Upper lobe of left lung (tissue), 6 donors: ENCODE measurements at places on chromosomes 12 and 14. TPM values are rescaled to one million over a fixed set of nuclear protein-coding genes. Genes with fewer than 3 reads are reported as not detected.
A peak's percentile ranks its signal among the peaks of the same experiment; 100 is the strongest.

The GPRC5A gene
- total RNA-seq, result 608 TPM

The PTPRR gene
- 0.57 TPM for total RNA-seq

DNA sequence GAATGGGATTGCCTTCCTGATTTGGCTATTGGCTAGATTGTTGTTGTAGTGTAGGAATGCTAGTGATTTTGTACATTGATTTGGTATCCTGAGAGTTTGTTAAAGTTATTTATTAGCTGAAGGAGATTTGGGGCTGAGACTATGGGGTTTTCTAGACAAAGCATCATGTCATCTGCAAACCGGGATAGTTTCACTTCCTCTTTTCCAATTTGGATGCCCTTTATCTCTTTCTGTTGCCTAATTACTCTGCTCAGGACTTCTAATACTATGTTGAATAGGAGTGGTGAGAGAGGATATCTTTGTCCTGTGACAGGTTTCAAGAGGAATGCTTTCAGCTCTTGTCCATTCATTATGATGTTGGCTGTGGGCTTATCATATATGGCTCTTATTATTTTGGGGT is 265.7 kb upstream of the MGAT4C start:
- no peaks in the 10 kb centered on the region for H3K27me3 ChIP-seq
- H3K4me1 ChIP-seq, result no peaks in the 10 kb centered on the region
- no peak overlapping the region for H3K4me3 ChIP-seq
- H3K36me3 ChIP-seq, result no peaks in the 10 kb centered on the region

- no peaks in the 10 kb centered on the region for H3K36me3 ChIP-seq
- no peak overlapping the region for H3K27ac ChIP-seq
- H3K27me3 ChIP-seq, result no peaks in the 10 kb centered on the region
- H3K4me3 ChIP-seq, result no peak overlapping the region
- peaks cover 7% of the 10 kb centered on the region for H3K4me1 ChIP-seq
These were observed 13.2 kb upstream of the TIGAR start for GRCh38 chr12:4307593-4308333.

The TMEM229B gene
- total RNA-seq, result 8.5 TPM

- no peaks in the 10 kb centered on the region for H3K27me3 ChIP-seq
- no peaks in the 10 kb centered on the region for H3K4me1 ChIP-seq
- no peaks in the 10 kb centered on the region for H3K36me3 ChIP-seq
- DNase-seq, result no peak
- H3K27ac ChIP-seq, result no peak overlapping the region
- no peak overlapping the region for H3K4me3 ChIP-seq
These were observed 242.5 kb downstream of the RBM19 start for GRCh38 chr12:113723631-113724030.

The NGB gene
- not detected for total RNA-seq

GRCh38 chr12:119868992-119869391 is 8.1 kb downstream of the CIT start:
- no peak for DNase-seq
- H3K4me1 ChIP-seq, result no peaks in the 10 kb centered on the region
- H3K4me3 ChIP-seq, result no peak overlapping the region
- no peaks in the 10 kb centered on the region for H3K27me3 ChIP-seq
- H3K27ac ChIP-seq, result no peak overlapping the region

The PLBD1 gene
- 19.9 TPM for total RNA-seq

The PTPRB gene
- total RNA-seq, result 74.8 TPM

DNA sequence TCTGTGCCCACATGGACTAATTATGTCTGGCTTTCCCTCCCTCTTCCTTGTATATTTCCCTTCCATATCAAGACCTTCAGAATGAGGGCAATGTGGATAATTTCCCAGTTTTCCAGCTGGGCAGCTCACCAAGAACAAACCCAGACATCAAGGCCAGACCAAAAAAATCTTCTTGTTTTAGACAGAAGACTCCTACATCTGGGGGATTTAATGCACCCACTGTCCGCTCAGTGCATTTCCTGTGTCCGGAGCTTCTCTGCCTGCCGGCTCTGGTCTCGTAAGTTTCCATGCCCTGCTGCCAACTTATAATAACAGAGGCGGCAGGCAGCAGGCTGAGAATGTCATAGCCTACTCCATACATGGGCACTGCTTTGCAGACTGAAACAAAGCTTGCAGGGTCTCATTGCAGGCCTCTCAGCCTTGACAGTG is 207.2 kb upstream of the BCL2L14 start:
- H3K36me3 ChIP-seq, result no peaks in the 10 kb centered on the region
- peaks cover 41% of the 10 kb centered on the region for H3K4me1 ChIP-seq
- H3K27ac ChIP-seq, result peak overlapping the region; percentile 81
- no peak overlapping the region for H3K4me3 ChIP-seq

GRCh38 chr14:68464711-68465110 is 328.2 kb downstream of the ZFP36L1 start:
- H3K36me3 ChIP-seq, result no peaks in the 10 kb centered on the region
- no peaks in the 10 kb centered on the region for H3K27me3 ChIP-seq
- no peak for DNase-seq
- no peak overlapping the region for H3K27ac ChIP-seq
- H3K4me3 ChIP-seq, result no peak overlapping the region
